ENCODE measurements at places on chromosomes 3 and 15.
A peak's percentile ranks its signal among the peaks of the same experiment; 100 is the strongest.

DNA sequence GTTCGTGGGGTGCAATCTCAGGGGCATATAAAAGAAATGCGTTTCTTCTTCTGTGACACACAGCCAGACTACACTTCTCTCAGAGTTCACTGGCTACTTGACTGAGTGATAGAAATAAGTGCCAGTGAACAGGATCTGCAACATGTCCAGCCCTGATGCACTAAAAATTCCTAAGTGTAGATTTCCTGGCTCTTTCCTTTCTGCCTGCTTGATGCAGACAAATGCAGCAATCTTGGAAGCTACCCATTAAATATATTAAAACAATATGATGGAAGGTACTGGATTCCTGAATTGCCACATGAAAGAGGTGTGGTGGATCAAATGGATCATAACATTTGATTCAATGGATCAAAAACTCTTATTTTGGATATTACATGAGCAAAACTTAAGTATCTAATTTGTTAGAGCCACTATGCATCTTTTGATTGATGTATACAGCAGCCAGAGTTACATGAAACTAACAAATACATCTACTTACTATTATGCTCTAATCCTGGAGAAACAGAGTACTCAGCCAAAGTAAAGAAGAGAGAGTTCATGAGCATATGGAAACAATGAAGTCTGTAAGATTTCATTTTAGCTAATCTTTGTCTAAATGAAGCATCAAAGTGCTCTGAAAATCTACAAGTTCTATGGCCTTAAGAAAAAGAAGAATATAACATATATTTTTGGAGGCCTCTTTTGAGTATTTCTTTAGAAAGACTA, 222.6 kb downstream of the ZNF385D start:
- no peak for DNase-seq

DNA sequence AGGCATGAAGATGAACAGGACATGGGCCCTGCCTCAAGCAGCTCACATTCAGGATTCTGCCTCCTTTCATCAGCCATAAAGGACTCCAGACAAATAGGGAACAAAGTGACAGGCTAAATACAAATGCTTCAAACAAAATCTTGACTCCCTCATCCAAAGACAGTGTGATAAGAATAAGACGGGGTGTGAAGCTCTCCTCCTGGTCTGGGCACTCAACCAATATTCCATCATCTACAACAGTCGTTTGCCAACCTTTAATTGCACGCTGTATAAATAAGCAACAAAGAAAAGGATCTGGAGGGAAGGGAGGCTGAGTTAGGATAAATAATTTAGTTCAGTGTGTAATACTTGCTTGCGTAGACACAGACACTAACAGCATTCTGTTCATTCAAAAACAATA, 5.4 kb downstream of the CCDC54 start:
- no peak for DNase-seq

DNA sequence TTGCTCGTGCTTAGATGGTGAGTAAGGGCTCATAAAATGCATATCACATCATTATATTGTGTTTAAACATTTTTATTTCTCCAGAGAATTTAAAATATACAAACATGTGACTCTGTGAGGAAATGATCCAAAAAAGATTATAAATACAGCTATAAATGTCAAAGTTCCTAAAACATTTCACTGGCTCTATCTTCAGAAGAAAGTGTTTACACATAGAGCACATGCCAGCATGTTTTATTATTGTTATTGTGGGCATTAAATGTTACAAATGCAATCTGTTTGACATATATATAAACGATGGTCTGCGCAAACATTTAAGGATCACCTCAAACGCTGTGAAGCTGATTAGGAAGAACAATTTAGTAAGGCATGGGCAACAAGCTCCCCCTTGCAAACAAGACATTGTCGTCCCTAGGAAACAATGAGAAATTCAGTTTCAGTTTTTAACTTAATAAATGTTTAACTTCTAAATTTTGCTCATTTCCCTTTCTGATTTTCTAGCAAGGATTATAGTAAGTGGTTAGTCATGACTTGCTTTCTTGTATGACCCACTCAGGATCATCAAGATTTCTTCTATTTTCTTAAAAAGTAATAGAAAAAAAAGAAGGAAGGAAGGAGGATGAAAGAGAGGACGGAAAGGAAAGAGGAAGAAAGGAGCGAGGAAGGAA, 207.5 kb downstream of the SATB1 start:
- no peak for DNase-seq

DNA sequence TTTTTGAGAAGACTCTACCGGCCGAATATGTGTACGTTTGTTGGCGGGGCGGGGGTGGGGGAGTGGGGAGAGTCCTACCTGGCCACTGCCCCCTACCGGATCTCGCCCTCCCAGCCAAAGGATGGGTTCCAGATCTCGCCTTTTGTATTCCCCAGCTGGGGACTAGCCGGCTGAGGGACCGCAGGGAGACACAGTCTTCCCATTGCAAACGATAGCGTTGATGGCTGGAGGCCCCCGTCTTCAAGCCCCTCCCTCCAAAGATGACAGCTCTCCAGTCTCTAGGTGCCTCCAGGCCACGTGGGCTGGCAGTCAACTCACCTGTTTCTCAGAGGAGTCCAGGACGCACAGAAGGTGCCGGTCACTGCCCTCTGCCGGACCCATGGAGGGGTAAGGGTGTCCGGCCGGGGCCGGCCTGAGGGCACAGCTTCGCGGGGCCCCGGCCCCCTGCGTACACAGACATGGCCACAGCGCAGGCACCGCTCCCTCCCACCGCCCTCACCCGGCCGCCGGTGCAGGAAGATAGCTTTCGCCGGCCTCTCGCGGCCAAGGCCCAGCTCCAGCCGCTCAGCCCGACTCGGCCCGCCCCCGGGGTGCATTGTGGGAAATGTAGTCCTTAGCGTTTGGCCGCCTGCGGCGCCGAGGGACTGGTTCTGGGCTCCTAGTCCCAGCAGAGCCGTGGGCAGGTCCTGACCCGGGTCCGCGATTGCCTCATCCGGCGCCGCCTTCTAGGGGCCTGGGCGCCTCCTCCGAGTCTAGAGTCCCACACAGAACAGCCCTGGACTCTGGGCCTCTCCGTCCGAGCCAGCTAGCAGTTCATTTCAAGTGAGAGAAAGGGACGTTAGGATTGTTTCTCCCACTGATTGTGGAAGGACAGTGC, at the start of gene MON1A:
Gene MON1A (minus strand): TSS at position 521 of the 877 bp plus-strand sequence. CDS start 16,465 bp downstream, outside the sequence.
- peak; percentile 95 for DNase-seq

DNA sequence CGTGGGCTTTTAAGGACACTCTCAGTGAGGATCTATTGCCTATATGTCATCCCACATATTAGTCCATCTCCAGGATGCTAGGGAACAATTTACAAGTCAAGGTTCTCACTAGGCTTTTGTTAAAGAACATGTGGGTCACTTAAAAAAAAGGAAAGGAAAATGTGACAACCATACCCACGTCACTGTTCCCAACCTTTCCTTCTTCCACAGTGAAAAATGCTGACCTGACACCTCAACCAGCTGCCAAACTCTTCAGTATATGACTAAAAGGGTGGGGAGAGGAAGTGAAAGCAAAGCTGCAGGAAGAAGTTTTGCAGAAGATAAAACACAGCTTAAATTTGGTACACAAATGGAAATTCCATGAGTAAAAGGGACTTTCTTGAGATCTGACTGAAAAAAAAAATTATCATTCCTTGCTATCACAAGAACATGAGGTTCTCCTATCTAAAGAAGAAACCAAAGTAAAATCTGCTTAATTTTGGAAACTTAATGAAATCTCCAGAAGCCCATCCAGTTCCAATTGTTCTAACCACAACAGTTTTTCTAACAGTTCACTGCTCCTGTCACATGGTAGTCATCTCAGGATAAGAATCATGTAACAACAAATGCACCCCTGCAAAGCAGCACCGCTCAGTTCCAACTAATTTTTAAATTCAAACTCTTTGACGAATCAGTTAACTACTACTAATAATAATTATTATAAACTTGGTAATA, 117.0 kb upstream of the TSPAN3 start:
- no peak for DNase-seq

- DNase-seq, result no peak
Observed at GRCh38 chr3:71132995-71133730, 450.4 kb downstream of the FOXP1 start.

GRCh38 chr3:117788506-117788905, 1078.9 kb downstream of the TUSC7 start:
- DNase-seq, result no peak
